ENCODE measurements at places on chromosomes 6 and 20.

DNA sequence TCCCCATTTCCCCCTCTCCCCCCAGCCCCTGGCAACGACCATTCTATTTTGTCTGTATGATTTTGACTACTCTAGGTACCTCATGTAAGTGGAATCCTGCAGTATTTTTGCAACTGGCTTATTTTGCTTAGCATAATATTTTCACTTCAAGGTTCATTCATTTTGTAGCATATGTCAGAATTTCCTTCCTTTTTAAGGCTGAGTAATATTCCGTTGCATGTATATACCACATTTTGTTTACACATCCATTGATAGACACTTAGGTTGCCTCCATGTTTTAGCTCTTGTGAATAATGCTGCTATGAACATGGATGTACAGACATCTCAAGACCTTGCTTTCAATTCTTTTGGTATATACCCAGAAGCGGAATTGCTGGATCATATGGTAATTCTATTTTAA, 1.4 kb upstream of the UQCC2 start:
- no peak for DNase-seq

- no peak for DNase-seq
Observed at GRCh38 chr6:527989-528673, 128.8 kb downstream of the HUS1B start.

GRCh38 chr6:155115893-155116570, 120.9 kb downstream of the TIAM2 start:
- DNase-seq: no peak

GRCh38 chr6:17656092-17656491, 50.6 kb downstream of the NUP153 start:
- DNase-seq: no peak

DNA sequence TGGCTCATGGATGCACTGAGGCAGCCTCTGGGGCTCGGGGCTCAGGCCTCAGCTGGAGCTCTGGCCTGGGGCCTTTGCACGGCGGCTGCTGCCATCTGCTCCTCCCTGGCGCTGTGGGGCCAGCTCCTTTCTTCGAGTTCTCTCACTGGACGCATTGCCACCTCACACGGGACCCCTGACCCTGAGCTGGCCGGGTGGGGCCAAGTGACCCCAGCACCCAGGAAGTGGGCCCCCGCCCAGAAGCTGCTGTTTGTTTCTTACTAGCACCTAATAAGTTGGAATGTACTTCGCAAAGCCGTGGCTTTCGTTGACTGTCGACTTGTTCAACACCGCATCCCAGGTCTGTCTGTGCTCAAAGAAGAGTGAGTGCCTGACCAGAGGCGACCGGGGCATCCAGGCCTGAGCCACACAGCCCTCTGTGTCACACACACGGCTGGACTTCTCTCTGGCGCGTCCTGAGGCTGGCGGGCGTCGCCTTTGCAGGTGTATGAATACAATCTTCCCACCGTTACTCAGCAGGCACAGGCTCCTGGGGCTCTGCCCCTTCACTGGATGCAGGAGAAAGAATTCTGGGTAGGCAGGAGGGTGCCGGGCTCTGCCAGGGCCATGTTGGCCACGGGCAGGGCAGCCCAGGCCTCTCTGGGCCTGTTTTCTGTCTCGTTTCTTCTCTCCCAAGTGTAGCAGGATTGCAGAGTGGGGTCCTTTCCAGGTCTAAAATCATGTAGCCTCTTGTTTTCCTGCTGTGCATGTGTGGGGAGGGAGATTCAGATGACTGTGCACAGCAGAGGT, 112.9 kb downstream of the DLL1 start:
- no peak for DNase-seq

Data from NCI-H1417 treated with DMSO at 0.1 percent for 48 hours (cell line).